Left lung (tissue), 14 donors: ENCODE measurements at places on chromosomes 4 and X. TPM values are rescaled to one million over a fixed set of nuclear protein-coding genes. Genes with fewer than 3 reads are reported as not detected.
A peak's percentile ranks its signal among the peaks of the same experiment; 100 is the strongest.

The NAP1L2 gene
- 0.25 TPM for polyA plus RNA-seq

The ZNF711 gene
- 79.4 TPM for polyA plus RNA-seq

The CCNG2 gene
- 105 TPM for polyA plus RNA-seq

The TCP11X2 gene
- not detected for polyA plus RNA-seq

The FGF2 gene
- 6.5 TPM for polyA plus RNA-seq

The SLC7A11 gene
- polyA plus RNA-seq: 0.61 TPM

The SPANXB1 gene
- not detected for polyA plus RNA-seq

The ATP1B4 gene
- polyA plus RNA-seq: not detected

The STBD1 gene
- polyA plus RNA-seq: 3.9 TPM

The C4orf51 gene
- not detected for polyA plus RNA-seq

The TRPC3 gene
- polyA plus RNA-seq: 7.7 TPM

DNA sequence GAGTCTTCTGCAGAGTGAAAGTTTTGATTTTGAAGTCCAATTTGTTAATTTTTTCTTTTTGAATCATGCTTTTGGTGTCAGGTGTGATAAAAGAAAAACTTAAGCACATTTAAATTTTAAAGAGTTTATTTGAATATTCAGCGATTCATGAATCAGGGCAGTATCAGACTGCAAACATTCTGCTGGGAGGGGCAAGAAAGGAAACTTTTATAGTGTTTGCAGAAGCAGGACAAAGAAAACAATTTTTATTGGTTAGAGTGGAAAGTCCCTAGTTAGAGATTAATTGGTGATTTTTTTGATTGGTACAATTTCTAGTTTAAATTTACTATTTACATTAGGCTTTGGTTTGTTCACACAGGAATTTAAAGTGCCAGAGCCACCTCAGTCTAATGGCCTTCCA, 1.5 kb upstream of the DIPK2B start:
- no peaks in the 10 kb centered on the region for H3K27me3 ChIP-seq
- no peak for DNase-seq
- no peak overlapping the region for H3K27ac ChIP-seq
- H3K36me3 ChIP-seq: no peaks in the 10 kb centered on the region

DNA sequence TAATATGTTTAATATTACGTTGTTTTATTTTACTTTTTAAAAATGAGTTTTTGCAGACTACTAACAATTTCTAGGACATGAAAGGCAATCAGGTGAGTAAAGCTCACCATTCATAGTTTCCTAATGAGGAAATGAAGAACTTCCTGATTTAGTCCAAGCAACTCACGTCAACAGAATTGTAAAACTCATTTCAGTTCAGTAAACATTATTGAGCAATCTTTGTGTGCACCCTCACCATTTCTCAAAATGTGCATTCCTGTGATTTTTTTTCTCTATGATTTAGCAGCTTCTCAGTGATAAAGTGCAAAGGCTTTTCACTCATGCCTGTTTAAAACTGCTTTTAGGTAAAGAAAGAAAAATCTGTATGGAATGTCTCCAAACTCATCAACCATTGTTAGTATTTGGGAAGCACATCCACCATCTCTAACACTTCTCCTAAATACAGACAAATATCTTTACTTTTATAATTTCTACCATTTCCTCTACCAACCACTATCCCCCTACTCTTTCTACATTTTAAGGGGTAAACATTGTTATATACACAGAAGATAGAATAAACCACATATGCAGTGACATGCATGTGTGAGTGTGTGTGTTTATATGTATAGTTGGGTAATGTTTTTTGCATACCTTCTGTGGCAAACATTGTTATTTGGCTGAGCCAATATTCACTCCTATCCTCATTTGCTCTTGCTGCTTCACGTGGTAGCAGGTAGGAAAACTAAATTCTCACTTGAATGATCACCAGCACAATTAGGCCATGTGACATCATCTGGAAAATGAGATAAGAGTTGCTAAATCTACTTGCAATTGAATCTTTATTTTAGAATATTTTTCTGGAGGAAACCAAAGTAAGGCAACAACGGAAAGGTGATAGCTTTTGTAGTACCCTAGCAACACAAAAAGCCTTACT, 54.7 kb upstream of the PRDM8 start:
- peak overlapping the region; percentile 38 for H3K27ac ChIP-seq
- no peaks in the 10 kb centered on the region for H3K27me3 ChIP-seq
- H3K4me1 ChIP-seq: no peaks in the 10 kb centered on the region
- H3K4me3 ChIP-seq: no peak overlapping the region
- H3K36me3 ChIP-seq: no peaks in the 10 kb centered on the region
- DNase-seq: no peak

- no peaks in the 10 kb centered on the region for H3K27me3 ChIP-seq
- no peak overlapping the region for H3K27ac ChIP-seq
- H3K36me3 ChIP-seq: no peaks in the 10 kb centered on the region
- no peak for DNase-seq
- H3K4me3 ChIP-seq: no peak overlapping the region
Observed at GRCh38 chr4:102007959-102008425, 217.5 kb downstream of the BANK1 start.

DNA sequence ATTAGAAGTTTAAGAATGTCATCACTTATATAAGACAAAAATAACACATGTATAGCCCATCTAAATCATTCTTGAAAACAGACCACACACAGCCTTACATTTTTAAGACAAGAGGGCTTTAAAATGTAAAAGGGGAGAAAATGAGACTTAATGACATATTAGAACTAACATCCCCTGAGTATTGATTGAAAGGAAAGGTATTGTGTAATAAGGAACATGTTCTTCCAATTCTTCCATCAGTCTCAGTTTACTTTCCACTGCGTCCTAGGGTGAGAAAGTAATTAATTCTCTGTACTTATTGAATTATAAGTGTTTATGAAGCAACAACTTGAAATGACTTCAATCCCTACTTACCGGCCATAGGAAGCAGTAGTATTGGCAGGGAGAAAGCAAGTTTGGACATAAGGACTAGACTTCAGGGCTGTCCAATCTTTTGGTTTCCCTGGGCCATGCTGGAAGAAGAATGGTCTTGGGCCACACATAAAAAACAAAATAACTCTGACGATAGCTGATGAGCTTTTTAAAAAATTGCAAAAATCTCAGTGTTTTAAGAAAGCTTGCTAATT, 202.7 kb upstream of the SPRY1 start:
- H3K27me3 ChIP-seq: no peaks in the 10 kb centered on the region
- no peaks in the 10 kb centered on the region for H3K36me3 ChIP-seq
- H3K4me3 ChIP-seq: no peak overlapping the region
- H3K4me1 ChIP-seq: no peaks in the 10 kb centered on the region

DNA sequence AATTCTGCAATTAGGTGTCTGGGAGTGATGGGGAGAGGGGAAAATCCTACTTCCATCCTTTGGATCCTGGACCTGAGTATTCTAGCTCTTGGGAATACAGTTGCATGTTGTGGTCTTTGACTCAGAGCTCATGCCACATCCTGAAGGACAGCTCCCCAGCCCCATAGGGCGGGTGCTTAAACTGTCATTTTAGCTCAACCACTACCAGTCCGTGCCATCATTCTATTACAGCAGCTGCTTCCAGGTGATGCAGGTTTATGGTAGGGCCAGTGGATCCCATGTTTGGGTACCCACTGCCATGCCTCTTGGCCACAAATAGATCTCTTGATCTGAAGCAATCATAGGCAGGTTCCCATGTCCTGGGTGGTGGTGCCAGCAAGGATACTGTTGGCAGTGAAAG, 34.7 kb downstream of the CCKAR start:
- no peak overlapping the region for H3K4me3 ChIP-seq
- peaks cover 7% of the 10 kb centered on the region for H3K4me1 ChIP-seq
- DNase-seq: no peak

GRCh38 chr4:142840516-142841123, 5.5 kb downstream of the INPP4B start:
- peaks cover 12% of the 10 kb centered on the region for H3K27me3 ChIP-seq
- no peak for DNase-seq
- H3K36me3 ChIP-seq: no peaks in the 10 kb centered on the region
- H3K4me1 ChIP-seq: no peaks in the 10 kb centered on the region
- H3K27ac ChIP-seq: no peak overlapping the region

DNA sequence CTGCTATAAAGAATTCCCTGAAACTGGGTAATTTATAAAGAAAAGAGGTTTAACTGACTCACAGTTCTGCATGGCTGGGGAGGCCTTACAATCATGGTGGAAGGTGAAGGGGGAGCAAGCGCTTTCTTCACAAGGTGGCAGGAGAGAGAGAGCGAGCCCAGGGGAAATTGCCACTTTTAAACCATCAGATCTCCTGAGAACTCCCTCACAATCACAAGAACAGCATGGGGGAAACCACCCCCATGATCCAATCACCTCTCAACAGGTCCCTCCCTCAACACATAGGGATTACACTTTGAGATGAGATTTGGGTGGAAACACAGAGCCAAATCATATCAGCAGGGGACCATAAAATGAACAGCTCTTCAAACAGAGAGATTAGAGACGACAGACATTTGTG, 198.6 kb downstream of the MAGEB5 start:
- H3K4me1 ChIP-seq: no peaks in the 10 kb centered on the region
- H3K27me3 ChIP-seq: no peaks in the 10 kb centered on the region
- H3K36me3 ChIP-seq: no peaks in the 10 kb centered on the region
- DNase-seq: no peak
- H3K4me3 ChIP-seq: no peak overlapping the region

GRCh38 chr4:183468210-183469095, 24.0 kb downstream of the CDKN2AIP start:
- no peak for DNase-seq
- peaks cover 13% of the 10 kb centered on the region for H3K4me1 ChIP-seq
- no peak overlapping the region for H3K4me3 ChIP-seq
- H3K36me3 ChIP-seq: no peaks in the 10 kb centered on the region

DNA sequence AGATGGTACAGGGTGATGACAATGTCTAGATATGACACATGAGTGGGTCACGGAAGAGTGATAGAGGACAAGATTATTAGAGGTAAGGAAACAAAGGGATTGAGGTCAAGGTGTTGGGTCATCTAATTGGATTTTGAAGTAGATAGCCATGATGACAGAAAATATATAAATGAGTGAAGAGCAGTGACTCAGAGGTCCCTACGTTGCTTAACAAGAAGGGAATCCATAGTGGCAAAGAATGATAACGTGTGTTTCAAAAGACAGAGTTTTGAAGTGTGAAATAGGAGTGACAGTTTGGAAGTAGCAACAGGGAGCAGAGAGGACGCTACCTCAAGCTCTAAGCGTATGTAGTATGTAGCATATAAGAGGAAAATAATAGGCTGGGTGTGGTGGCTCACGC, 22.2 kb upstream of the CAMK2D start:
- H3K4me3 ChIP-seq: no peak overlapping the region
- H3K36me3 ChIP-seq: no peaks in the 10 kb centered on the region
- H3K27me3 ChIP-seq: no peaks in the 10 kb centered on the region
- no peak overlapping the region for H3K27ac ChIP-seq
- DNase-seq: no peak
- peaks cover 10% of the 10 kb centered on the region for H3K4me1 ChIP-seq

- H3K4me3 ChIP-seq: no peak overlapping the region
- H3K27ac ChIP-seq: no peak overlapping the region
- no peak for DNase-seq
- no peaks in the 10 kb centered on the region for H3K4me1 ChIP-seq
- no peaks in the 10 kb centered on the region for H3K36me3 ChIP-seq
Observed at GRCh38 chrX:27619975-27620374, 29.8 kb downstream of the DCAF8L2 start.

- H3K36me3 ChIP-seq: no peaks in the 10 kb centered on the region
- peak within 1 kb of the TSS; percentile 14 for H3K4me3 ChIP-seq
- DNase-seq: no peak
- peaks cover 45% of the 10 kb centered on the region for H3K4me1 ChIP-seq
- H3K27me3 ChIP-seq: peaks cover 75% of the 10 kb centered on the region
Observed at GRCh38 chr4:153788413-153789276, at the start of gene SFRP2. SFRP2 (minus strand) TSS chr4:153789083; CDS start chr4:153788835, 248 bp downstream.

- H3K27me3 ChIP-seq: no peaks in the 10 kb centered on the region
- peaks cover 9% of the 10 kb centered on the region for H3K36me3 ChIP-seq
- no peaks in the 10 kb centered on the region for H3K4me1 ChIP-seq
Observed at GRCh38 chrX:1462596-1463251, 10.0 kb upstream of the ASMTL start.

DNA sequence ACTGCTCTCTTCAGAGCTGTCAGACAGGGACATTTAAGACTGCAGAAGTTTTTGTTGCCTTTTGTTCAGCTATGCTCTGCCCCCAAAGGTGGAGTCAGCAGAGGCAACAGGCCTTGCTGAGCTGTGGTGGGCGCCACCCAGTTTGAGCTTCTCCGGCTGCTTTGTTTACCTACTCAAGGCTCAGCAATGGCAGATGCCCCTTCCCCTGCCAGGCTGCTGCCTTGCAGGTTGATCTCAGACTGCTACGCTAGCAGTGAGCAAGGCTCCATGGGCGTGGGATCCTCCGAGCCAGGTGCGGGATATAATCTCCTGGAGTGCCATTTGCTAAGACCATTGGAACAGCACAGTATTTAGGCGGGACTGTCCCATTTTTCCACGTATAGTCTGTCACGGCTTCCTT, 371.4 kb upstream of the AMOT start:
- H3K27ac ChIP-seq: no peak overlapping the region
- H3K36me3 ChIP-seq: no peaks in the 10 kb centered on the region
- H3K27me3 ChIP-seq: no peaks in the 10 kb centered on the region
- no peaks in the 10 kb centered on the region for H3K4me1 ChIP-seq

GRCh38 chrX:2409796-2410195, 91.0 kb downstream of the DHRSX start:
- H3K4me1 ChIP-seq: no peaks in the 10 kb centered on the region
- no peak for DNase-seq
- no peaks in the 10 kb centered on the region for H3K27me3 ChIP-seq
- H3K4me3 ChIP-seq: no peak overlapping the region
- no peaks in the 10 kb centered on the region for H3K36me3 ChIP-seq

DNA sequence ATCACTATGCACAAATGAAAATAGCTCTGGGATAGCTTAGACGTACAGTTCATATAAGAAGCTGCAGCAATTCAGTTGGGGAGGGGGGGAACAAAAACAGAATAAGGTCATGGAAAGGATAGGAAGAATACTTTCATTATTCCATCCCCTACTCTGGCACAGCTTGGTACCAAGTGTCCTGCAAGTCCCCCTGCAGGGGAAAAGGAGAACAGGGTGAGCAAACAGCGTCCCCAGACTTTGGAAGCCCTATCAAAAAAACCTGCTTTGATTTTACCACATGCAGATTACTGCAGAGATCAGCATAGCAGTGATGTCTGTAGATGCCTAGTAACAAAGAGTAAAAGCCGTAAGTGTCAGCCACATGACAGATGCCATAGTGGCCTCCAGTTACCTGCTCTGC, 209.4 kb upstream of the NEIL3 start:
- no peak overlapping the region for H3K4me3 ChIP-seq
- H3K36me3 ChIP-seq: no peaks in the 10 kb centered on the region
- no peaks in the 10 kb centered on the region for H3K27me3 ChIP-seq
- DNase-seq: no peak

- H3K36me3 ChIP-seq: no peaks in the 10 kb centered on the region
- H3K4me3 ChIP-seq: no peak overlapping the region
- DNase-seq: no peak
Observed at GRCh38 chrX:66408507-66408906, 230.4 kb downstream of the EDA2R start.
